ENCODE measurements at places on chromosomes 6 and 20.
A peak's percentile ranks its signal among the peaks of the same experiment; 100 is the strongest.

DNA sequence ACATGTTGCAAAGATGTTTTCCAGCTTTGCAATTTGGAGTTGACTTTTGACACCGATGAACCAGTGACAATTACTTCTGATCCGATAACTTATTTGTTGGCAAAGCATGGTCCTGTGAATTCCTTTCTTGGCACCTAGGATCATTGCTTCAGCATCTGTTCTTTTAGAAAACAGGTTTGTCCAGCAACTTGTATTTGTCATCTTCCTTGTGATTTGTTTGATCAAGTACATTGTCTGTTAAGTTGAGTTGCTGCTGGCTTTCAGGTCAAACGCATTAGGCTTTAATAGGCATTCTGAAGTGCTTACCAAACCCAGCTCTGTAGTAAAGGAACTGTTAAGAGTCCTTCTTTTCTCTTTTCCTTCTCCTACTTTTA, 192.4 kb upstream of the ZNF217 start:
- no peak for DNase-seq

GRCh38 chr6:20312606-20313005, 89.1 kb upstream of the E2F3 start:
- no peak for DNase-seq

- DNase-seq, result no peak
These were observed 39.9 kb upstream of the NKX2-4 start for GRCh38 chr20:21437248-21437647.

DNA sequence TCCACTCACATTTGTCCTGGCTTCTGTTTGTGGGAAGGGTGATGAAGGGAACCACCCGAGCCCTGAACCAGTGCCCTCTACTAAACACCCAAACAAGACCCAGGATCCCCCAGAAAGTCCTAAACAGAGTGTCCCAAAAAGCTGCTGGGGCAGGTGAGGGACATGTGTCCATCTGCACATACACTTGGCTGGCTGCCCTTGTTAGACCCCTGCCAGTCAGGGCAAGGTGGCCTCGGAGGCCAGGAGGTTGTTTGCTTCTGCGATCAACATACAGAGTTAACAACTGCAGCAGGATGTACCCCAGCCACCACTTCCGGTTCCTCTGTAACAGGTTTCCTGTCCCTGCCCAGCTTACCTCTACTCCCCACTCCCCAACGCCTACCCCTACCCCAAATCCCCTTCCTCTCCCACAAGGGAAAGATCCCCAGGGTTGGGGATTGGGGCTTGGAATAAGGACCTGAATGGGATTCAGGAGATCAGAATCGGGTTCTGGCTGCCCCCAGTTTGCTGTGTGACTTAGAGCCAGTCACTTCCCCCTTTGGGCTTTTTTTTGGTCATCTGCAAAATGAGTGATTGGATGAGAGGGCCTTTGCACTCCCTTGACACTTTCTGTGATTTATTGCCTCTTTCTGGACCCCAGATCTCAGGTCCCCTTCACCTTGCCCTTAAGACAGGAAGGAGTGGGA, 13.9 kb downstream of the DEF6 start:
- no peak for DNase-seq

DNA sequence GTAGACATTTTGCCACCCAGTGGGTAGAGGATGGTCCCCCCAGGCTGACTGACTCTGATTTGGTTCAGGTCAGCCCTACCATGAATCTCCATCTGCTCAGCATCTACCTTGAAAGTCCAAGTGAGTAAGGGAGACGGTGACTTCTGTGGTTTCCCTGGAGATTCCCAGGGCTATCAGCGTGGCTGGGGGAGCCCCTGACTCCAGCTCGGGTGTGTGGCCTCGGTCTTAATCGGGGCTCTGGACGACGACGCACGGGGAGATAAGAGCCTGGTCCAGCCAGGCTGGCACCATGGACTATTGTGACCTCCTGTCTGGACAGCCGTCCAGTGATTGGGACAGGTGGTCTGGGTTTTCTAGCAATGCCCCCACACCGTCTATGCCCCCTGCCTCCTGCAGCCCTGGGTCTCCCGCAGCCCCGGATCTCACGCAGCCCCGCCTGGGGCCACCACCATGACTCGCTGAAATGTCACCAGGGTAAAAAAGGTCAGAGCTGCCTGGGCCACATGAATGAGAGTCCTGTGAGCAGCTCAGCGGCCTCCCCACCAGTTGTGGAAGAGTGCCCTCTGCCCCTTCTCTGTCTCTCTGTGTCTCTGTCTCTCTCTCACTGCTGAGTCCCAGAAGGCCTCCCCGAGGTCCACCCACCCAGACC, 47.1 kb upstream of the GATA5 start:
- DNase-seq, result no peak

DNA sequence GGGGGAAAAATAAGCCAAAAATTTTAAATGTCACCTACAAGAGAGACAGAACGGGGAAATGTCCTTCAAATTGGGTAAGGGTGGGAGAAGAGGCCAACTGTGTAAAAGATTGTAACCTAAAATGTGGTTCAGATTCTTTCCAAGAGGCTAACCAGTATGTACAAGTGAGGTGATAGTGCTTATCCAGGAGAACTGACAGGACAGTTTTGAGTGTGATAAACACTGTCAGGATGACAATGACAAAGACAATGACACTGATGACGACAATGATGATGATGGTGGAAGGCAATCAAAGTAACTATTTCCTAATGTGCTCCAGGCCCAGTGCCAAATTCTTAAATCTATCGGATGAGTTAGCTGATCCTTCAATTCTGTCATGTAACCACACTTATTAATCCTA, 57.3 kb downstream of the TASP1 start:
- DNase-seq, result no peak

- no peak for DNase-seq
These were observed 160.2 kb upstream of the FOXA2 start for GRCh38 chr20:22744341-22745193.

GRCh38 chr6:53244399-53244931, 95.8 kb upstream of the GCM1 start:
- DNase-seq, result no peak

- no peak for DNase-seq
These were observed 24.7 kb downstream of the GFOD1 start for GRCh38 chr6:13462458-13463327.

DNA sequence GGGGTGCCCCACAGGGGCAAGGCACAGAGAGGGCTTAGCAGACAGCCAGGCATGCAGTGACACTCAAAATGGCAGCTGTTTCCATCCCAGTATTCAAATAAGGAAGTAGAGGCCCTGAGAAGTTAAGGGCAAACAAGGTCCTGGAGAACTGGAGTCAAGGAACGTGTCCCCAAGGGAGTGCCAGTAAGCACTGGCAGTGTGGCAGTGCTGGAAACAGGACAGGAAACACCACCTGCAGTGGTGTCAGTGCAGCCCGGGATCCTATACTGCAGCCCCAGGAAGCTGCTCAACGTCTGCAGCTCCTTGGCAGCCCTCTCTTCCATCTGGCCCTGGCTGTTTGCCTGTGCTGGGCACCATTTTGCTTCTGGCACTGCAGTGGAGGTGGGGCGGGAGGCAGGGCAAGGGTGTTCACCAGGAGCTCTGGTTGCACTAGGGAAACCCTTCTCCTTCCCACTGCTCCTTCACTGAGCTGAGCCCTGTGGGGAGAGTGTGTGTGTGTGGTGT, 56.3 kb downstream of the EDN3 start:
- no peak for DNase-seq

DNA sequence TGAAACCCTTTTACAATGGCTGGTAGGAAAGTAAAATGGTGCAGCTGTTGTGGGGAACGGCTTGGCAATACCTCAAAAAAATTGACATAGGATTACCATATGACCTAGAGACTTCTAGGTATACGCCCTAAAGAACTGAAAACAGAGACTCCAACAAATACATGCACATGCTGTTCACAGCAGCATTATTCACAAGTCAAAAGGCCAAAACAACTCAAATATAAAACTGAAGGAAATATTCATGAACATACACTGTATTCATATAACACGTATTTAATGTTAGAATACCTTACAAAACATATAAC, 74.6 kb downstream of the FOXA2 start:
- DNase-seq, result no peak

- no peak for DNase-seq
These were observed 193.6 kb upstream of the SLC24A3 start for GRCh38 chr20:19018881-19019280.

- peak; percentile 36 for DNase-seq
These were observed 32.0 kb downstream of the ARHGAP40 start for GRCh38 chr20:38633577-38634093.

DNA sequence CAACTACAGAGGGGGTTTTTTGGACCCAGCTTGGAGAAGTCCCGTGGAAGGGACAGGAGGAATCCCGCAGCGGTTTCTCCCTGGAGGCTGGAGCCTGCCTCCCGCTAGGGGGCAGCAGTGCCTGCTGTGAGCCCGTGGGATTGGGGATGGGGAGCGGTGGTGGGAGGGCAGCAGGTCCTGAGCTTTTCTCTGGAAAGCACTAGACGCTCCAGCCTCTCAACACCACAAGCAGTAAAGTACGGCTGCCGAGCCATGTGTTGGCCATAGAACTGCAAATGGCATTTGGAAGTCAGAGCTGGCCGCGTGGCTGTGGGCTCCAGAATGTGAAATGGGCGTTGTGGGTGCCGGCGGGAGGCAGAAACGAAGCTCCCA, 47.8 kb downstream of the GMPR start:
- no peak for DNase-seq
